Kidney (tissue), 22 donors: ENCODE measurements at places on chromosomes 13 and 19.

- no peak for DNase-seq
Observed at GRCh38 chr13:98301721-98302120, 124.7 kb upstream of the RNF113B start.

DNA sequence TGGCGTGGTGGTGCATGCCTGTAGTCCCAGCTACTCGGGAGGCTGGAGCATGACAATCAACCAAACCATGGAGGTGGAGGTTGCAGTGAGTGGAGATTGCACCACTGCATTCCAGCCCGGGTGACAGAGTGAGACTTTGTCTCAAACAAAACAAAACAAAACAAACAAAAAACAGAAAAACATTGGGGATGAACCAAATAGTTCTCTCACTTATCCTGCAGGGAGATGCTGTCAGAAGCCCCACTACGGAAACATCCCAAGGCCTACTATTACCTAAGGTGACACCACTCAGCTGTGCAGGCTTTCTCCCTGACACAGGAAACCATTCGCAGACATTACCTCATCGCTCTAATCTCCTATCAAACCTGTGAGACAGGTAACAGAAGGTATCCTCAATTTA is 113.5 kb downstream of the FOXO1 start:
- no peak for DNase-seq

- DNase-seq = peak; percentile 56
Observed at GRCh38 chr19:45876411-45877197, 9.3 kb downstream of the IRF2BP1 start.

- DNase-seq = peak; percentile 18
Observed at GRCh38 chr13:65656740-65657329, 1573.3 kb downstream of the PCDH9 start.

GRCh38 chr13:113086991-113087922 is 18.3 kb upstream of the F7 start:
- no peak for DNase-seq

DNA sequence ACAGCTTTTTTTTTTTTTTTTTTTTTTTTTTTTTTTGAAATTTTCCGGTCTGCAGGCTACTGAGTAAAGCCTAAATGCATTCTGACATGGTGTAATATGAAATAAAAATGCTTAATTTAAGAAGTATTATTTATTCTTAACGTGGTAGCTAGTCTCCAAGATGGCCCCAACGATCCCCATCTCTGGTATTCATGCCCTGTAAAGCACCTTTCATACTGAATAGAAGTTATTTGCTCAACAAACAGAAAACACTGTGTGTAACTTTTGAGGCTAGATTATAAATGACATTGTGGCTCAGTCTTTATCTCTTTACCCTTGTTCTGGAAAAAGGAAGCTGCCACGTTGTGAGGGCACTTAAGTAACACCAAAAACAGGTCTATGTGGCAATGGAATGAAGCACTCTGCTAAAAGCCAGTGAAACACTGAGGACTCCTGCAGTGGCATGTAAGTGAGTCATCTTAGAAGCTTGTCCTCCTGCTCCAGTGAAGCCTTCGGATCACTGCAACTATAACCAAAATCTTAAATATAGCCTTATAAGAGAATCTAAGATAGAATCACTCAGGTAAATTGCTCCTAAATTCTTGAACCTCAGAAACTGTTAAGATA is 128.7 kb downstream of the UGGT2 start:
- DNase-seq = no peak

DNA sequence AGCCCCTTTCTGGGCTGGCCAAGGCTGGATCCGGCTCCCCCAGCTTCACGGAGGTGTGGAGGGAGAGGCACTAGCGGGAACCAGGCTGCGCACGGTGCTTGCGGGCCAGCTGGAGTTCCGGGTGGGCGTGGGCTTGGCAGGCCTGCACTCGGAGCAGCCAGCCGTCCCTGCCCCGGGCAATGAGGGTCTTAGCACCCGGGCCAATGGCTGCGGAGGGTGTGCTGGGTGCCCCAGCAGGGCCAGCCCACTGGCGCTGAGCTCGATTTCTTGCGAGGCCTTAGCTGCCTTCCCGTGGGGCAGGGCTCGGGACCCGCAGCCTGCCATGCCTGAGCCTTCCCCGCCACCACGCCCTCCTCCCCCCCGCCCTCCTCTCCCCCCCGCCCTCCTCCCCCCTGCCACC is 2.6 kb upstream of the ZNF559 start:
- peak; percentile 42 for DNase-seq

GRCh38 chr13:25659091-25659795 is 287.5 kb downstream of the ATP8A2 start:
- DNase-seq = peak; percentile 72

DNA sequence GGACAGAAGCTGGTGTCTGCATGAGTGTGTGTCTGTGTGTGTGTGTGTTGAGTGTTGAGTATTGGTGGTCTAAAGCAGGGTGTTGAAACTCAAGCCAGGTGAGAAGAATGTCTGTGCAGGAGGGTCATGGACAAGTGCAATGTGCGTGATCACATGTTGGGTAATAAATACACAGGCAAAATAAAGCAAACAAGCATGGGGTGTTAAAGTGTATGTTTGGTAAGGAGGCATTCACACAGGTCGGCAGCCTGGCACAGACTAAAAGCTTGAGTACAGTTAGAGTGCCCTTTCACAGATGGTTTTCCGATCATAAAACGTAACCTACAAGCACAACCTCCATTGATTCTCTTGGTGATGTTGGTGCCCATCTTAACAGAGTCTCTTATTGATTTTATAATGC is 476.9 kb upstream of the KLHL1 start:
- DNase-seq = no peak
